ENCODE measurements at places on chromosomes 1 and 21. TPM values are rescaled to one million over a fixed set of nuclear protein-coding genes. Genes with fewer than 3 reads are reported as not detected.

CACNA1S gene
- total RNA-seq, result not detected

GNG12 gene
- 41.9 TPM for total RNA-seq

SH2D5 gene
- 9.8 TPM for total RNA-seq

SEMA6C gene
- not detected for total RNA-seq

OR2T33 gene
- total RNA-seq, result not detected

RNF186 gene
- total RNA-seq, result not detected

DNA sequence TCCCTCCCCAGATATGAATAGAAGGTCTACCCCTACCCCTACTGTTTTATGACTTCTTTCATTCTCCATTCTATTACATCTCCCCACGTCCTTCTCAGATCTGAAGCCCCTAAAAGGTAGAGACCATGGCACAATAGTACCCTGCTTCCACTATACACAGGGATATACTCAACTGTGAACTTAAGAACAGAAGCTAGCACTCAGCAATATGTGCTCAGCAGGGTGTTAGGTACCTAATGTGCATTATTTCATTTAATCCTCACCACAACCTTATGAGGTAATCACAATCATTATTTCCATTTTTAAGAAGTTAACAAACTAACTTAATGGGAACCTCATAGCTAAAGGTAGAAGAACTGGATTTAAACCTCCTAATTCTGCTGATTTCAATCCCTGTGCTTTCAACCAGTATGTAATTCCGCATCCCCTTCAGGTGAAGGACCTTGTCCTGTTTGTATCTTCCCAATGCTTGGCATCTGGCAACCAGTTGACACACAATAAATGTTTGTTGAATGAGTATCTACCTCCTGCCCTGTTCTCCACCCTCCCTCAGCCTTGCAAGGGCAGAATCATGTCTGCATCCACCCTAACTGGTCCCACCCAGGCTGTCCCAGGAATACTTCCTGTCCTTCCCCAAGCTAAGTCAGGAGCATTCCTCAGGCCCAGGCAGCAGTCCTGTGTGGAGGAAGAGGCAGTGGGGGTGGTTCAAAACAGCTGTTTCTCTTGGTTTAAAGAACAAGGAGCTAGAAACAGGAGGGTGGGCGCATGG lies 6.5 kb downstream of the DENND2D start:
- DNase-seq, result no peak

DNA sequence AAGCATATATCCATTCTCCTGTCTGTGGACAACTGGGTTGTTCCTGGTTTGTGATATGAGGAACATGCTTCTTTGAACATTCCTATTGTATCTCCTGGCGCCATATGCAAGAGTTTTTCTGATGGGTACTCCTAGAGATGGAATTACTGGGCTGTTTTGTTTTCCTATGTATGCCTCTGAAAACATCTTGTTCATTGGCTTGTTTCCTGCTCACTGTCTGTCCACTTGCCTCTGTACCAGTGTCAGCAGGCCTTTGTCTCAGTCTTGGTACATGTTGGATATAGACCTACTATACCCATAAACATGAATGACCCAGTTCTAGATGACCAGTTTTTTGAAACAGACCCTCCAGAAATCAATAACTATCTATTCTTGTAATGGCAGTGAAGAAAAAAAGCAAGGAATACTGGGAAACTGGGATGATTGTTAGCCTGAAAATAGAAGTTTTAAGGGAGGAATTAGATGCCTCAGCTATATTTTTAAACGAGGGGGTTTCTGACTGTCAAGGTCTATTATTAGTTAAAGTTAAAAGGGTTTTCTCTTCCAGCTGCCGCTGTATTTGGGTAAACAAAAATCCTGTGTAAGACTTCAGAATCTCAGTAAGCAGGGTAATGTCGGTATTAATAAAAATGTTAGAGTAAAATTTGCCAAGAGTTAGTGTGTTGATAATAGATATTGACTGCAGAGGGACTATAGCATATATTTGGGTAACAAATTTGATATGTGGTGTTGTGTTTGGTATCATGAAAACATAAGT lies 103.6 kb downstream of the RYR2 start:
- DNase-seq, result no peak

DNA sequence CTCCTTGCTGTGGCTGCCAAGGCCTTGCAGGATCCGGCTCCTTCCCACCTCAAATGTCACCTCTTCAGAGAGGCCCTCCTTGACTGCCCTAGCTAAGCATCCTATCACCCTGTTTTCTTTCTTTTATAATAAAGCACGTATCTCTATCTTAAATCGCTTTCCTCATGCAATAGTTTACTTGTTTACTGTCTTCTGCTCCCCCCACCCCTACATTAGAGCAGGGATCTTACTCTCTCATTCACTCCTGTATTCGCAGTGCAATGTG lies 36.4 kb downstream of the MYOM3 start:
- no peak for DNase-seq

GRCh38 chr1:228860911-228861831 lies 125.9 kb downstream of the RHOU start:
- DNase-seq, result peak; percentile 92

- no peak for DNase-seq
Observed at GRCh38 chr1:55554611-55555010, 339.4 kb upstream of the USP24 start.

DNA sequence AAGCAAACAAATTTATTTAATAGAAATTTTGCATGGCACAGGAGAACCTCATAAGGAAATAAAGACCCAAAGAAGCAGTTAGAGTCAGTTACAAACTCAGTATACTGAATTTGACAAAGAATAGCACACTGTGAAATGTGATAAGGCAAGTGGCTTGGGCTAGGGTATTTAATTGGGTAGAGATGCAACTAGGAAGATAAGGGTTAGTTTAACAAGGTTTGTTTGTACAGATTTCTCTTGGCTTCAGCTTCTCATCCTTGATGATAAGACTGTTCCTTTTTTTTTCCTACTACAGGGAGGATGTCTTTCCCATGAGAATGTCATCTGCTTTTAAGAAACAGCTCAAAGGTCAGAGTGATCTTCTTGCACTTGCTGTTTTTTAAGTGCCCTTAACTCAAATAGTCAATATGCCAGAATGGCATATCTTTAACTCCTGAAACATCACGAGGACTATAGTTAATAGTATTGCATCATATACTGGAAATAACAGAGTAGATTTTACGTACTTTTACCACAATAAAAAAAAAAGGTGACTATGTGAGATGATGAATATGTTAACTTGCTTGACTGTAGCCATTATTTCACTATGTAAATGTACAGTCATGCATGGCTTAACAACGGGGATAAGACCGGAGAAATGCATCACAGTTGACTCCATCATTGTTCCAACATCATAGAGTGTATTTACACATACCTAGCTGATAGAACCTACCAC lies 9.2 kb upstream of the TRAF3IP3 start:
- no peak for DNase-seq

- peak; percentile 69 for DNase-seq
Observed at GRCh38 chr1:204763773-204764427, 78.4 kb upstream of the LRRN2 start.

DNA sequence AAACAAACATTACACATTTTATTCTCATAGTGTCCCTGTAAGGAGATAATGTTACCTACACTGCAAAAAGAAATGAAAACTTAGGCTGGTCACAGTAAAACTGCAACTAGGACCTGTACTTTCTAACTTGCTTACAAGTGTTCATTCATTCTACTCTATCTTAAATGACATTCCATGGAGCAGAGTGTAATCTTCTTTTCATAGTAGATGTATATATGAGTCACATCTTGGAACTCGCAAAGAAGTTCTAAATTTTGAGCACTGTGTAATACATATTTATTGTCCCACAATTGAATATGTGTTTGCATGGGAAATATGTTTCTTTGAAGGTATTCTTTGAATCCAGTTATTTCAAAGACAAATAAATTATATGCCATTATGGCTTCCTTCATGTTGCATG lies 1258.5 kb upstream of the ADGRL2 start:
- DNase-seq, result no peak

DNA sequence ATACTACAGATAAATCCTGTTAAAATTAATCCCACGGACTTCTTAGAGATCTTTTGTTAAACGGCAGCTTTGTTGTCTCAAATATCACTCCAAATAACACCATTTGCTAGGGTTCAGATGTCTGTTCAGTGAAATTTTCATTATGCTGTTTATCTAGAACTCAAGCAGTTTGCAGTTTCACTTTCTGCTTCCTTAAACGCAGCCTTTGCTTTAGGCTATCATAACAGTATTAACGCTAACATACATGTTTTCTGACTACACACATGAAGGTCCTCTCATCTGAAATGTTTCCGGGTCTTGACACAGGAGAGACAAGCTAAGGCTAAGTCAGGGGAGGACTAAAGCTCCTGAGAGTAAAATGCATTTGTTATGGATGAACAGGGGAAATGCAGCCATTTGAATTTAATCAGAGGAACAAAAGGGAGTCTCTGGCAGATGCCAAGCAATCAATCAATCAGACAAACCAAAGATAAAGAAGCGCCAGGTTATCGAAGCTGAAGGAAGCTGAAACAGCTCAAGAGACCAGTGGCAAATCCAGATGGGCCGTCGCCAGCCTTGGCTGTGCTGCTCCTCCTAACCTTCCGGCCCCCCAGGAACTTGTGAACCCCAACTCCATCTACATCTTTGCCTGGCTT lies 16.9 kb downstream of the CCSAP start:
- DNase-seq, result no peak

DNA sequence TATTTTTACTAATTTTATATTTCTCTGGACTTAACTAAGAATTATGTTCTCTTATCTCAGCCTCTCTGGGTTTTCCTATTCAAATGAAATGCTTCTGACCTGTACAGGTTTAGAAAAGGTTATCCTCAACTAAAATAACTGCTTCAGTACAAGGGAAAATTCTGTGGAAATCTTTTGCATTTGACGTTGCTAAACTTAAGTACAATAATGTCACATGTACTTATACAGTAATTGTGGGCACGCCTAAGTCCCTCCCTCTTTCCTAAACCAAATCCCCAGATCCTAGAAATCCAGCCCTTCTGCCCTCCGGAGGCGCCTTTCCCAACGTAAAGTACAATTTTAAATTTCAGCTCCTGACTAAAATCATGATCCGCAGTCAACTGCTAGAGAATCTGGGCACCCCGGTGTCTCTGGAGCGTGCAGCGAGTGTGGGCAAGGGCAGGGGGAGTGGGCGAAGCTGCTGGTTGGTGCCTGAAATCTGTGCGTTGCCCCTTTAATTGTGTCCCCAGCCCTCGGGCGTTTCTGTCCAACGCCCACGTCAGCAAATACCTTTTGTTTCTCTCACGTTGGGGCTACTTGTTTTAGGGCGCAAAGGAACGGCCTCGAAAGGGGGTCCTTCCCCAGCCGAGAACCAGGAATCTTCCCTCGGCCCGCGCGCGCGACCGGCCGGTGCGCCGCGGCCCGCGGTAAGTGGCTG lies at the start of gene ZBTB8A:
Gene ZBTB8A (plus strand): TSS at position 541 of the 697 bp plus-strand sequence. CDS start 53,505 bp downstream, outside the sequence.
- DNase-seq, result peak; percentile 73

- peak; percentile 10 for DNase-seq
Observed at GRCh38 chr1:193211539-193211938, 25.1 kb upstream of the B3GALT2 start.

- peak; percentile 46 for DNase-seq
Observed at GRCh38 chr1:96236156-96236739, 485.3 kb upstream of the PTBP2 start.

- DNase-seq, result no peak
Observed at GRCh38 chr1:119081700-119082099, 58.8 kb downstream of the WARS2 start.
